Brain (organoid and tissue), 16 donors: ENCODE measurements at places on chromosomes 1 and 21. TPM values are rescaled to one million over a fixed set of nuclear protein-coding genes. Genes with fewer than 3 reads are reported as not detected.

AVPR1B gene
- polyA plus RNA-seq = 0.70 TPM

CCNL2 gene
- polyA plus RNA-seq = 19.4 TPM

SYCP1 gene
- polyA plus RNA-seq = not detected

ZNF683 gene
- polyA plus RNA-seq = not detected

GNG4 gene
- 280 TPM for polyA plus RNA-seq

RABGGTB gene
- 28.5 TPM for polyA plus RNA-seq

S100B gene
- 549 TPM for polyA plus RNA-seq

KCNAB2 gene
- 91.0 TPM for polyA plus RNA-seq

ROR1 gene
- polyA plus RNA-seq = 0.80 TPM

COL6A2 gene
- polyA plus RNA-seq = 21.4 TPM

SPOCD1 gene
- polyA plus RNA-seq = 1.7 TPM

FCGR3A gene
- polyA plus RNA-seq = 11.9 TPM

CRP gene
- polyA plus RNA-seq = not detected

MATN1 gene
- 0.14 TPM for polyA plus RNA-seq

PDE9A gene
- 19.1 TPM for polyA plus RNA-seq

KIRREL1 gene
- polyA plus RNA-seq = 4.0 TPM

FMO3 gene
- polyA plus RNA-seq = 0.59 TPM

XCL2 gene
- not detected for polyA plus RNA-seq

LCE3E gene
- not detected for polyA plus RNA-seq

GBP7 gene
- polyA plus RNA-seq = not detected

OPTC gene
- polyA plus RNA-seq = not detected

SLC1A7 gene
- 0.17 TPM for polyA plus RNA-seq

TFAP2E gene
- polyA plus RNA-seq = 0.32 TPM

LRRC3 gene
- 9.3 TPM for polyA plus RNA-seq

TATDN3 gene
- polyA plus RNA-seq = 8.9 TPM

ZNF695 gene
- 2.4 TPM for polyA plus RNA-seq

S100A9 gene
- 20.7 TPM for polyA plus RNA-seq

GPR153 gene
- 4.4 TPM for polyA plus RNA-seq

GCSAML gene
- not detected for polyA plus RNA-seq

KCND3 gene
- polyA plus RNA-seq = 13.4 TPM

LIPI gene
- not detected for polyA plus RNA-seq

APCS gene
- not detected for polyA plus RNA-seq

ANXA9 gene
- 2.4 TPM for polyA plus RNA-seq

UBE2Q1 gene
- 98.2 TPM for polyA plus RNA-seq

SPSB1 gene
- polyA plus RNA-seq = 10.1 TPM
